ENCODE measurements at places on chromosomes 3 and 15. TPM values are rescaled to one million over a fixed set of nuclear protein-coding genes. Genes with fewer than 3 reads are reported as not detected.

DNA sequence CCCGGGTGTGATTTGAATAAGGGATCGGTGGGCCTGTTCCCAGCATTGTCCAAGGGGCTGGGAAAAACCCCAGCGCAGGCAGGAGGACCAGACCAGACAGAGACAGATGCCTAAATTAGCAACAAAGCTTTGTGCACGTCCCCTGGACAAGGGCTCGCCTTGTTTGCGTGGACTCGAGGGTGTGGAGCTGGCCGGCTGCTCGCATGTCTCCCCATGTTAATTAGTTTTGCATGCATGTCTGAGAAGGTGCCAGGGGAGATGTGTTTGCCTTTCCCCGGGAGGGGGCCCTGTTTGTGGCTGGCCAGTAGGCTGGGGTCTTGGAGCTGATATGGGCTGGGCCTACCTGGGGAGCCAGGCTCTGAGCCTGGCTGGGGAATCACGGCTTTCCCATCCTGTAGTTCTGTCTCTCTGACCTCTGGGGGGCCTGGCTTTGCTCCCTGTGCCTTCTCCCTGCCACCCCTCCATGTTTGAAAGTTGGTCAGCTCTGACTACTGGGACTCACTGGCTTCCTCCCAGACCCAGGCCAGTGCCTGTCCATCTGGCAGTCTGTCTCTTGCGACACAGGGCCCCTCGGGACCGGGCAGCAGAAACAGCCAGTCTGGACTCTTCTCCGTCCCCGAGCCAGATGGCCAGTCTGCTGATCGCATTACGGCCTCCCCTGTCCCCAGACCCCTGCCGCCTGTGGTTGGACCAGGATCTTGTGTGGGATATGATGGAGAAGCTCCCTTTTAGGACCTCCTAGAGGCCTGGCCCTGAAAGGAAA is 55.4 kb upstream of the POLG start:
- no peak for DNase-seq

GRCh38 chr3:37595784-37596180 is 265.9 kb upstream of the CTDSPL start:
- no peak for DNase-seq

DNA sequence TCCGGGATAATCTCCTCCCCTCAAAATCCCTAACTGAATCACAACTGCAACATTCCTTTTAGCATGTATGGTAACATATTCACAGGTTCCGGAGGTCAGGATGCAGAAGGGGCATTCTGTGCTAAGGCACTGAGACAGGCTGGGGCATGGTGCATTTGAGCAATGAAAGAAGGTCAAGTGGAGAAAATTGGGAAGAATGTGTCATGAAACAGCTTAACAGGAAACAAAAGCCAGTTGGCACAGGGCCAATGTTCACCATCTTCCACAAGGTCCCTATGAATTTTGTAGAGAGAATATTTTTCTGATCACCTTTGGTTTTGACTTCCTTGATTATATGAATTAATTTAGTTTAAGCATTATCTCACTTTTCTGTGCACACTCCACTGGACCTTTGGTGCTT is 587.7 kb upstream of the NR2F2 start:
- DNase-seq = no peak

- DNase-seq = no peak
Measured at GRCh38 chr3:122299872-122300460, 25.1 kb upstream of the CSTA start.

GRCh38 chr15:92886815-92887214 is 13.3 kb upstream of the CHD2 start:
- DNase-seq = no peak

DNA sequence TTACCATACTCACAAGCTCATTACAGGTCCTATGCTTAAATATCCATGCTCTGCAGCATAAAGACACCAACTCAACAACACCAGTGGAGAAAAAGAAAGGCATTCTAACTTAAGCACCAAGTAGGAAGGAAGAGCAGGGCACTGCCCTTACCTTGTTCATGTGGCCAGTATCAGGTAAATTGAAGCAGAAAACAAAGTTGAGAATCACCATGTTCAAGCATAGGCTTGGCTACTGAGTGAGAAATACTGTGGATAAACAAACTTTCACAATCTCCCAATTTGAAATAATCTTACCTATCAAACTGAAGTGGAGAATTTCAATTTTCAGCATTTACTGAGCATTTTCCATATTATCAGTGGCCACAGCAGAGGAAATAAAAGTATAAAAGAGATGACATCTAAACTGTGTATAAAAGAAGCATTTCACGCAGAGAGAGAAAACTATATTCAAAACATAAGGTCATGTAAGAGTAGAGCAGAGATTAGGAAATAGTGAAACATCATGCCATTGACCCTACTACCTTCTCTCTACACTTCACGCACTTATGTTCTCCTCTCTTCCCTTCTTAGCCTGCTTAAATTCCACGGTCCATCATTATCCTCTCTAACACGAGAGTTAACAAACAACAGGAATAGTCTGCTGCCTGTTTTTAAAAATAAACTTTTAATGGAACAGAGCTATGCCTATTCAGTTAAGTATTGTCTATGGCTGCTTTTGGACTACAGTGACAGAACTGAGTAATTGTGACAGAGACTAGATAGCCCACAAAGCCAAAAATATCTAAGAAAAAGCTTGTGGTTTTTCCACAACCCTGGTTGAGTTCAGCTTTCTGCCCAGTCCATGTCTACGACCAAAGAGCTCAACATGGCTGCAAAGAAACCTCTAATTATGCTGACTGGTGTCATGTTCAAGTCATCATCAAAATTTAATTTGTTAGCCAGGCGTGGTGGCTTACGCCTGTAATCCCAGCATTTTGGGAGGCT is 142.5 kb downstream of the NR1I2 start:
- DNase-seq = no peak

DNA sequence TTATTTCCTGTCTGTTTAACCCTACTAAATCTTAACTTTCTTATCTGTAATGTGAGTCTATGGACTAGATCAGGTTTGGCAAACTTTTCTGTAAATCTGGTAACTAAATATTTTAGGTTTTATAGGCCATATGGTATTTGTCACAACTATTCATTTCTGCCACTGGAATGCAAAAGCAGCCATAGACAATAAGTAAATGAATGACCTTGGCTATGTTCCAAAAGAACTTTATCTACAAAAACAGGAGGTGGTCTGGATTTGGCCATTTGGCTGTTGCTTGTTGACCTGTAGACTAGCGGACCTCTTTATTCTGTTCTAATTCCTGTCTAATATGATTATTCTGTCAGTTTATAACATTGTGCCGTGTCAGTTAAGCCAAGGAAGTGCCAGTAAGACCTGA is 314.2 kb downstream of the LPP start:
- no peak for DNase-seq

- DNase-seq = no peak
Measured at GRCh38 chr3:171585039-171585438, 124.8 kb upstream of the TNIK start.

GRCh38 chr3:11327619-11328018 is 55.4 kb downstream of the ATG7 start:
- DNase-seq = no peak

DNA sequence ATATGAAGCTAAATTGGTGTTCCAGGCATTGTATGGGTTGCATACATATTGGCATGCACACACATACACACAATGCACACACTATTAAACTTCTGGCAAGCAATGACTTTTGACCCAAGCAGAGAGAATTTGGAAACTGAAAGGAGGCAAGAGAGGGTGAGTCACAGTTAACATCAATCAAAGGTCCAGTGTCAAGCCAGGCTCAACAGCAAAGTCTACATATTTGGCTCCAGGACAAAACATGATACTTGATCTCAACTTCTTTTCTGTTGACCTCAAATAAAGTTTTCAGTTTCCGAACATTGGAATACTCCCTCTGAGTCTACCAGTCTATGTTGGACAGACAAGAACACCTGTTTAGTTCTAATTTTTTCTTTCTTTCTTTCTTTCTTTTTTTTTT is 28.3 kb downstream of the IL12A start:
- DNase-seq = no peak

Gene LINGO1
- total RNA-seq = not detected

Gene MYO9A
- 20.3 TPM for total RNA-seq

Gene CFAP92
- total RNA-seq = 0.06 TPM

Gene GNAT1
- total RNA-seq = not detected

Gene SMCO1
- total RNA-seq = not detected

All from H4 (cell line).